ENCODE measurements at places on chromosomes 4 and X.
A peak's percentile ranks its signal among the peaks of the same experiment; 100 is the strongest.

DNA sequence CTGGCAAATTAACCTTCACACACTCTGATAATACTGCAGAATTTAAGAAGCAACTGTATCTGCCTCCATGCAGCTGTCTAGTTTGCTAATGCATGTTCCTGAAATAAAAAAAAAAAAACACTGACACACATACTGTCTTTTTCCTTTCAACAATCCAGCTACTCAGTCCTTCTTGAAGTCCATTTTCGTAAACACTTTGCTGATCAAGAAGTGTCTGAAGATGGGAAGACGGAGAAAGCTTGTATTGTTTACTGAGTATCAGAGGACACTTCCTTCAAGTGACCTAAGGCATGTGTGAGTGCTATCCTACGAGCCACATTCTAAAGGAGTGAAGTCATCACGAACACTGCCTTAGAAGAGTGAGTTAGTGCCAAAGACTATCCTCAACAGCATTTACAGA lies 82.6 kb downstream of the LUZP4 start:
- no peak for DNase-seq

- no peak for DNase-seq
Observed at GRCh38 chrX:96480081-96480480, 204.6 kb upstream of the DIAPH2 start.

DNA sequence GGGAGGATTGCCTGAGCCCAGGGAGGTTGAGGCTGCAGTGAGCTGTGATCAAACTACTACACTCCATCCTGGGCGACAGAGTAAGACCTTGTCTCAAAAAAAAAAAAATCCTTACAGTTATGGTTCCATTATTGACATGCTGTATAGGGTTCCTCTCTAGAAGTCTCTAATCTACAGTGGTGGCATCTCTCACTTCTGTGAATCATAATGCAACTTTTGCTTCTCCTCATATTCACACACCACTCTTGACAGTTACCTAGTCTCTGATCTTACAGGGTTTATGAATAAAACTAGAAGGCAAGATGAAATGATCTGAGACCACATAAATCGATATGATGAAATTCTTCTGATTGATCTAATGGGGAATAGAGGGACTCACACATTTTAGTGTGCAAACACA lies 40.6 kb downstream of the DOCK11 start:
- no peak for DNase-seq

DNA sequence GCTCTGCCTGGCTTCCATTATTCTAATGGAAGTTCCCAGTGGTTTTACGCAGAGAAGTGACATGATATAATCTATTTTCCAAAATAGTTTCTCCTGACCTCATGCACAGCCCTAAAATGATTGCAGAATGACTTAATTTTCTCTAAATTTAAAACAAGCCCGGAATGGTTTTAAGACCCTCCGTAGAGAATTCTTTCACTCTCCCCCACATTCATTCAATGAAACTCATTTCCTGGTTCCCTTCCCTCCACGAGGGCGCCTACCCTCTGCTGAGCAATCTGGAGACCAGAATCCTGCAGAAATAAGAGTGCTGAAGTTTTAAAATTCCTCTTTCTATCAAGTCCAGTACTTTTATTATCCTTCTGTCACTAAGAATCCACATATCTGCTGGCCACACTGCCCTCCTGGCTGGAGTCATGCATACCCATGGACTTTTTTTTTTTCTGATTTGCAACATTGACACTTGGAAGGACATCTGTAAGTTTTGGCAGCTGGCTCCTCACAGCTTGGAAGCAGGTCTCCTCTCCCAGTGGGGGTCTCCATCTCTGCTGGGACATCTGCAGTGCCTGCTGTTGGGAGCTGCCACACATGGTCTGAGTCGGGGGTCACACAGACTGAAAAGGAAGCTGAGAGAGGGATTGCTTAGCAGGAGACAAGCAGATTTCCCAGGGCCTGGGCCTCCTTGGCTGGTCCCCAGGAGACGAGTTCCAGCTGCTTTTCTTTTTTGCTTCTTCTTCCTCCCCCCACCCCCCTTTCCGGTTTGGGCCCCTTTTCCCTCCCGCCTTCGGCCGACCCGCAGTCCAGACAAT lies 86.1 kb downstream of the SOWAHB start:
- DNase-seq, result peak; percentile 82

DNA sequence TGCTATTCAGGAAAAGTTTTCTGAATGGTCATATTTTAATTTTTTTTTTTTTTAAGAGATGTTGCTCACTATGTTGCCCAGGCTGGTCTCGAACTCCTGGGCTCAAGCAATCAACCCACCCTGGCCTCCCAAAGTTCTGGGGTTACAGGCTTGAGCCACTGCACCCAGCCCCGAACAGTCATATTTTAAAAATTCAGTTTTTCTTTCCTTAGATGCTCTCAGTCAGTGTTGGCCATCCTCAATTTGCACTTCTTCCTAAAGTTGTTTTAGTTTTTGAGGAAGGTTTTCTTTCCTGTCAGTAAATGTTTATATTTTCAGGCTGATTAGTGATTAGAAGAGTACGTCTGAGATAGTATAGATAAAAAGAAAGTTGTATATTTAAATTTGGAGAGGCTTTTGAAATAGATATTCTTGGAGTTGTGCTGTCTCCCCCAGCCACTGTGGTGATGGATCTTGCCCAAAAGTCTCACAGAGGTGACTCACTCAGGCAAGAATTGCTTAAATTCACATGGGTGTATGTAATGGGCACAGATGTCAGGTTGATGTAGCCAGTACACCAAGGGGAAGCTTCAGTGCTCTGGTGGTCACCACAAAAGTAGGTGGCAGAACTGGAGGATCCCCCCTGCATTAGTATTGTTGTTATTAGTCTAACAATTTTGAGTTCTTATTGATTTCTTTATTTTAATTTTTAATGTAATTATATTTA lies 72.2 kb upstream of the ELOVL6 start:
- no peak for DNase-seq

DNA sequence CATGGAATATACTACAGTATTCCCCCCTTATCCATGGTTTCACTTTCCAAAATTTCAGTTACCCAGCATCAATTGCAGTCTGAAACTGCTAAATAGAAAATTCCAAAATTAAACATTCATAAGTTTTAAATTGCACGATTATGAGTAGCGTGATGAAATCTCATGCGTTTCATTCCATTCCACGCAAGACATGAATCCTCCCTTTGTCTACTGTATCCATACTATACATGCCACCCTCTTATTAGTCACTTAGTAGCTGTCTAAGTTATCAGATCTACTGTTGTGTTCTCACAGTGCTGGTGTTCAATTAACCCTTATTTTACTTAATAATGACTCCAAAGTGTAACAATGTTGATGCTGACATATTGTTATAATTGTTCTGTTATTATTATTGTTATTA lies 261.2 kb upstream of the NDST4 start:
- DNase-seq, result no peak

GRCh38 chrX:134338527-134338926 lies 101.5 kb downstream of the CCDC160 start:
- DNase-seq, result no peak

DNA sequence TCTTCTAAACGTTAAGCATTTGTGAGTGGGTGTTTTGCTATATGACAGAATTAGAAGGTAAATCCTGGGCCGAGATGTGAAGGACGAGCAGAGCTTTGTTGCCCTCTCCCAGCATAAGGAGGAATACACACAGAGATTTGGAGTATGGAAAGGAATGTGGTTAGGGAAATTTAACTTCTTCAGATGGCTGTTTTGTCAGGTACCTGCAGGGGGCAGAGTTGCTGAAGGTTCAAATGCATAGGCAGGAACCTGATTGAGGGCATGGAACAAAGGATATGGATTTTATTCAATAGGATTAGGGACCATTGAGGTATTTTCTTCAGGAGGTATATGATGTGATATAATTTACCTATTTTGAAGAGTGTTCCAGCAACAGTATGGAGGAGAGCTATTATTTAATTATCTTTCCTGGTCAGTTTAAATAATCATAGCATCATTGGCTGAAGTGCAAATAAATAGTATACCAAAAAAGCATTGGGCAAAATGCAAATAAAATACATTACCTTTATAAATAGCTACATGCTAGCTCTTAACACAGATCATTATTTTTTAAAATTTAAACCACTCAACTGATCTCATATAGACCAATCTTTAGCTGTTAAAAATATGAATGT lies 143.6 kb downstream of the SLIT2 start:
- no peak for DNase-seq

DNA sequence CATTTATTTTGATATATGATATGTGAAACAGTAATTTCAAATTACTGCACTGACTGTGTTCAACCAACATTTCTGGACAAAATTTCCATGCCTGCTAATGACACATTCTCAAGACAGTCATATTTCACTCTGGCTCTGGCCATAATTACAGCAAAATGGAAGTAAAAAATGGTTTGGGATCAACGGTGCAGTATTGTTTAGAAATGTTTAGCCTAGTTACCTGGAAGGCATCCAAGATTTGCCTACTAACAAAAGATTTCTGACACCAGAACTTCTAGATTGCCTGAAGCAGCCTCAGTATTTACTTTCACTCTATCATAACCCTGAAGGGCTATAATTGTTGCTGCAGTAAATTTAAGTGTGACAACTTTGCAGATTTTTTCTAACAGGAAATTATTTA lies 416.3 kb downstream of the PCDH10 start:
- no peak for DNase-seq

DNA sequence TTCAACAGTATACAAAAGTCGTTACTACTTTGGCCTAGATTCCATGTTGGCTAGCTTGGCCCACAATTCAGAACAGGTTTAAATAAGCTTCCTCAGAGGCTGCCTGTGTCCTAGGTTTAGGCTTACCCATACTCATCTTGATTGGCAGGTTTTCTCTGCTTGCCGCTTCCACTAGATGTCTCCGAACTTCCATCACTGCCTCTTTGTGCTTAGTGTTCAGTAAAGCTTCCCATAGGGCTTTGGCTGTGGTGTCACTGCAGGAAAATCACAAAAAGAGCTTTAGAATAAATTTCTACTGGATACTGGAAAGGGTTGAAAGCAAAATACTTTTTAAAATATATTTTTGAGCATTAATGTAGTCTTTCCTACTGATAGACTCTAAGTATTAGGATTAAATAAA lies 52.4 kb downstream of the SCFD2 start:
- peak; percentile 47 for DNase-seq

DNA sequence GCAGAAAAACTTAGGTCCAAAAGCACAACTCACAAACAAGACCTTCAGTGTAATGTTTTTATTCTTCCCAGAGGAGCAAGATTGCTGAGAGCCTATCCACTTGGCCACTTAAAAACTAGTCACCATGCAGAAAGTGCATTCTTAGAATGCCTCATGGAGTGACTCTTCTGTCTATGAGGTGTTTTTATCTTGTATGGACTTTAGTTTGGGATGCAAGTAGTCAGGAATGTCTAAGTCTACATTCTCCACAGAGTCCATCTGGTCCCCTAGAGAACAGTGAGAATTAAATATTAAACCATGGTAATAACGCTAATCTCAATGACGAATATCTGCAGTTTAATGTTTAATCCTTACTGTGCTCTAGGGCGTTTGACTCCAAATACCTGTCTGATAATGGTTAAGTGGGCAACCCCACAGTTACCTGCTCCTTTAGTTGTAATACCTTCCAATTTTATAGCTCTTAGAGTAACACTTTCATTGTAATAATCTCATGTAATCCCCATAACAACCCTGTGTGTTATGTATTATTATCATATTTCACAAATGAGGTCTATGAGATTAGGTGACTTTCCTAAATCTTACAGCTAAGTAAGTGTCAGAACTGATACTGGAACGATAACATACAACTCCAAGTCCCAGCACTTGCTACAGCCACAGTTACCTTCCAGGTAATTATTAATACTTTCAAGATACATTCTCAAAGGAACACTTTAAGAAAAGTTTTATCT lies 235.6 kb upstream of the JADE1 start:
- no peak for DNase-seq

GRCh38 chr4:90883519-90883918 lies 756.3 kb downstream of the CCSER1 start:
- no peak for DNase-seq

- no peak for DNase-seq
Observed at GRCh38 chr4:87097075-87097474, 123.3 kb downstream of the KLHL8 start.

DNA sequence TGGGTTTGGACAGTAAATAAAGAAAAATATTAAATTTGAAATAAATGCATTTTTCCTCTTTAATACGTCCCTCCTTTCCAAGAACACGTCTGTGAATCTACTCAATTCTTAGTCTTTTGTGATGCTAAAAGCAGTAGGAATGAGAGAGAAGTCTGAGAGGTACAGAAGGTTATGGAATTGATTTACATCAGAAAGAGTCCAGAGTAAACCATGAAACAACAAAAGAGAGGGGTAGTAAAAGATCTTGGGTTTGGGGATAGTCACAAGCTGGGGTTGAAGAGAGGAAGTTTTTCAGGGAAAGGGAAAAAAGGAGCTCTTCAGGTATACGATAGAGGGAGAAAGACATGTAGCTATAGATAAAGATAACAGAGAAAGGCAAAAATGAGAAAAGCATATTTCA lies 215.4 kb downstream of the RAB28 start:
- DNase-seq, result no peak

GRCh38 chrX:1610166-1610565 lies 4.7 kb upstream of the ASMT start:
- DNase-seq, result no peak

- DNase-seq, result no peak
Observed at GRCh38 chr4:44651425-44651824, at the start of gene YIPF7. YIPF7 (minus strand) TSS chr4:44651625; CDS start chr4:44650100, 1,525 bp downstream.

DNA sequence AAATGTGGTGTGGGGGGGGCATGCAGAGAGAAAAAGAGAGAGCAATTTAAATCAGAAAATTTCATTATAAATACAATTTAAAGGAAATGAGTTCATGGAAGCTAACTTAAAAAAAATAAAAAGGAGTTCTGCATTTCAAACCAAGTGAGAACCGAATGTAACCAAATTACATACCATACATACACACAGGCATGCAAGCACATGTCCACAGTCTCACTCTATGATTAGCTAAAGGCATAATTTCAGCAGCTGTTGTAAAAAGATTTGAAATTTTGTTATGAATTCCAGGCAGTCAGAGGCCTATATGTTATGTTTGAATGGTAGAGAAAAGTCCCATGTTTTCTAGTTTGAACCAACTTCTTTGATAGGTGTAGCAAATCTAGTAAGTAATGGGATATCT lies 611.6 kb upstream of the ADGRL3 start:
- DNase-seq, result no peak

DNA sequence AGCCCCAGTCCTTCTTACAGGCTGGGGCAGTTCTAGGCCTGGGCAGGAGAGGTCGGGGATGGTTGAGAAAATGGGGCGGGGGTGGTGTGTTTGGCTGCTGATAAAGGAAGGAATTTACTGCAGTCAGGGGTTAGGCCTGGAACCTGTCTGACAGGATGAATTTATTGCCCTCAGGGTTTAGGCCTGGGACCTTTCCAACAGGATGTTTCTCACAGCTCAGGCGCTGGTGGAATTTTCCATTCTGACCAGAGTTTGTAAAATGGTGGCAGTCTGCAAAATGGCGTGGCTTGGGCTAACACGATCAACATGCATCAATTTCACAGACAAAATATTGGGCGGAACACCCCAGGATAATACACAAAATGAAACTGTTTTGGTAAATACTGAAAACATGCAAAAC lies 83.5 kb upstream of the SPIN4 start:
- no peak for DNase-seq

DNA sequence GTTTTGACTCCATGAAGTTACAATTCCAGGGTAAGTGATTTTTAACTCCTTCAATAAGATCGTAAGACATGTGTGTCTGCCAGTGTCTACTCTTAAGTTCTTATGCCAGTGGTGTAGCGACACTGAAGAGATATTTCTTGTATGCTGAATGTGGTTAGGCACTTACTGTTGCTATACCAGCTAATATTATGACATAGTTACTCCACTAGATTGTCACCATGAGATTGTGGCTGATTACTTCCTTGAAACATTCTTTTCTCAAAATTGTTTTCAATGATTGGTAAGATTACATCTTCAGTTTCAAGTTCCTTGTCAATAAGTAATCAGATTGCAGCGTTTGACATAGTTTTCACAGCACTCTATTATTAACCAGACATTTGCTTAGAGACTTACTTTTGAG lies 60.6 kb upstream of the PAGE5 start:
- DNase-seq, result no peak
